ENCODE measurements at places on chromosomes 6 and 20. TPM values are rescaled to one million over a fixed set of nuclear protein-coding genes. Genes with fewer than 3 reads are reported as not detected.

GRCh38 chr6:152356662-152357061 lies 280.5 kb downstream of the SYNE1 start:
- H3K27ac ChIP-seq, result 0 out of 2 replicates have a peak overlapping the region, but pooled peaks have one; percentile 9
- H3K4me3 ChIP-seq, result no peak overlapping the region
- DNase-seq, result peak; percentile 59
- peaks cover 74% of the 10 kb centered on the region for H3K36me3 ChIP-seq
- H3K4me1 ChIP-seq, result peaks cover 7% of the 10 kb centered on the region

- H3K36me3 ChIP-seq, result no peaks in the 10 kb centered on the region
- no peak overlapping the region for H3K4me3 ChIP-seq
- no peak for DNase-seq
- H3K27ac ChIP-seq, result no peak overlapping the region
- no peaks in the 10 kb centered on the region for H3K27me3 ChIP-seq
Observed at GRCh38 chr6:84515067-84515466, 249.3 kb downstream of the TBX18 start.

DNA sequence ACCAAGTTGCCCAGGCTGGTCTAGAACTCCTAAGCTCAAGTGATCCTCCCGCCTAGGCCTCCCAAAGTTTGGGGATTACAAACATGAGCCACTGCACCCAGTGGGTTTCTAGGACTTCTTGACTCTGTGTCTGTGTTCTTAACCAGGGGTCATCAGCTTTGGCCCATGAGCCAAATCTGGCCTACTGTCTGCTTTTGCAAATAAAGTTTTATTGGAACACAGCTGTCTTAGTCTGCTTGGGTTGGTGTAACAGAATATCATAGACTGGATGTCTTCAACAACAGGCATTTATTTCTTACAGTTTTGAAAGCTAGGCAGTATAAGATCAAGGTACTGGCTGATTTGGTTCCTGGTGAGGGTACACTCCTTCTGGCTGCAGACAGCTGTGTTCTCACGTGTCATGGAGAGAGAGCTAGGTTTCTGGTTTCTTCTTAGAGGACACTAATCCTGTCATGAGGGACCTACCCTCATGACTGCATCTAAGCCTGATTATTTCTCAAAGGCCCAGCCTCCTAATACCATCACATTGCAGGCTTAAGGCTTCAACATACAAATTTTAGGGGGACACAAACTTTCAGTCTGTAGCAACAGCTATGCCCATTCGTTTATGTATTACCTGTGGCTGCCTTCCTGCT lies 23.3 kb downstream of the ARFGEF2 start:
- no peaks in the 10 kb centered on the region for H3K27me3 ChIP-seq
- no peak for DNase-seq
- no peak overlapping the region for H3K4me3 ChIP-seq
- H3K36me3 ChIP-seq, result peaks cover 13% of the 10 kb centered on the region

DNA sequence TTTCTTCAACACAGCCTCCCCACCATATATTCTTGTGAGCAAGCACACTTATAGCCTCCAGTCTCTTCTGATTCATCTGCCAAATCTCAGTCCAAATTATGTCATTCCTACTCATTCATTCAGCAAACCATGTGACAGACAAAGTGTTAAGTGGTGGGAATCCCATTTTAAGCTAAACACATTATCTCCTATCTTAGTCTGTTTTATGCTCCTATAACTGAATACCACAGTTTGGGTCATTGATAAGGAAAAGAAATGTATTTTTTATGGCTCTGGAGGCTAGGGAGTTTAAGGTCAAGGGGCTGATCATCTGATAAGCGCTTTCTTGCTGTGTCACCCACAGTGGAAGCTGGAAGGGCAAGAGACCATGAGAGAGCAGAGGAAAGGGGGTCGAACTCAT lies 23.9 kb upstream of the SMIM13 start:
- DNase-seq, result peak; percentile 31
- no peaks in the 10 kb centered on the region for H3K27me3 ChIP-seq
- no peak overlapping the region for H3K4me3 ChIP-seq
- H3K27ac ChIP-seq, result no peak overlapping the region
- H3K4me1 ChIP-seq, result no peaks in the 10 kb centered on the region
- no peaks in the 10 kb centered on the region for H3K36me3 ChIP-seq

GRCh38 chr20:61191096-61191495 lies 61.0 kb upstream of the CDH4 start:
- no peaks in the 10 kb centered on the region for H3K27me3 ChIP-seq
- peaks cover 11% of the 10 kb centered on the region for H3K4me1 ChIP-seq
- no peak overlapping the region for H3K27ac ChIP-seq

DNA sequence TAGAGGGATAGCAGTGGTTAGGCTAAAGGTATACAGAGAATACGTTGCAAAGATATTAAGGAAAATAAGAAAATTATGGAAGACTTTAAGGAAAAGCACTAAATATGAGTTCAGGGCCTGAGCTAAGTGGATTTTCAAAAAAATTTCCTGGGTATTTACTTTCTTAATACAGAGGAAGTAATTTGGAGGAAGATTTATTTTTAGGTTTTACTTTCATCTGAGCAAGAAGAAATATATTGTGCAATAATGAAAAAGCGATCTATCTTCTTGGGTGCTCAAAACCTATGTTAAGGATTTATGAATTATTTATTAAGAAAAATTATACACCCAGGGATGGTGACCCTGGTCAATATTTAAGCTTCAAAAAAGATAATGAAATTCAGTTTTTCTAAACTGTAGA lies 224.7 kb downstream of the PLCB1 start:
- no peak for DNase-seq
- no peak overlapping the region for H3K4me3 ChIP-seq
- H3K27ac ChIP-seq, result no peak overlapping the region
- peaks cover 13% of the 10 kb centered on the region for H3K4me1 ChIP-seq
- H3K36me3 ChIP-seq, result no peaks in the 10 kb centered on the region

DNA sequence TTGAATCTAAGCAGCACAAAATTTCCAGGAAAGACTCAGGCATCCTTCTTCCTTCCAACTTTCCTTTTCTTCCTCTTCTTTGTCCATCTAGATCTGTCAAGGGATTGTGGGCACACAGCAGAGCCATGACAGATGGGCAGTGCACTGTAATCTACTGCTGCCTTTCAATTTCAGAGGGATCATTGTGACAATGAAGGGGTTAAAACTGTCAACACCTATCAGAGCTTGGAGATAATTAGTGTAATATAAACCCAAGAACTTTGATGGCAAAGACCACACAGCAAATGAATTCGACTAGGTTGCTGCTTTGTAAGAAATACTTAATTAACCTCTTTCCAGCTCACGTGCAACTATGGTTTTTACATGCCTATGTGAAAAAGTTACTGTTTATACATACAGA lies 55.0 kb downstream of the SAMD5 start:
- H3K27me3 ChIP-seq, result no peaks in the 10 kb centered on the region
- H3K27ac ChIP-seq, result no peak overlapping the region
- H3K36me3 ChIP-seq, result no peaks in the 10 kb centered on the region
- H3K4me3 ChIP-seq, result no peak overlapping the region
- DNase-seq, result no peak
- H3K4me1 ChIP-seq, result no peaks in the 10 kb centered on the region

DNA sequence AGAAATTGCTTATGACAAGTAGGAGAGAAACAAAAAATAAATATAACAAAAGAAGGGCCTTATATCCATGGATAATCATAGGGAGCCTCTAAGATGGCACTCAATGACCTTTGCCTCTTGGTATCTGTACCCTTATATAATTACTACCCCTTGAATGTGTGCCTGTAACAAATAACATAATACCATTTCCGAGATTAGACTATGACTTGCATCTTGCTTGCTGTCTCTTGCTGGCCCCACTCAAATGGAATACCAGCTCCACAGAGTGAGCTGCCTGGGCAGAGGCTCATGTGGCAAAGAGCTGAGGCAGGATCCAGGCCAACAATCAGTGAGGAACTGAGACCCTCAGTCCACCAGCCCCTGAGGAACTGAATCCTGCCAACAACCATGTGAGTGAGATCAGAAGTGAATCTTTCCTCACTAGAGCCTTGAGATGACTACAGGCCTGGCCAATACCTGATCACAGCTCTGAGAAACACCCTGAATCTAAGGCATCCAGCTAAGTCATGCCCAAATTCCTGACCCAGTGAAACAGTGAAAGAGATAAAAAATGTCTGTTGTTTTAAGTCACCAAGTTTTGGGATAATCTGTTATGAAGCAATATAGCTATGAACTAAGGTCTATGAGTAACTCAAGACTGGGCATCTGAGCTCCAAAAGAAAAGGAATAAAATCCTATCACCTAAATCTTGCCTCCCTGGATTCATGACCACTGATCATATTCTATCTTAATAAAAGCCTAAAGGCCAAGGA lies 5.5 kb downstream of the KATNA1 start:
- peak overlapping the region; percentile 83 for H3K27ac ChIP-seq
- H3K4me3 ChIP-seq, result no peak overlapping the region
- H3K36me3 ChIP-seq, result no peaks in the 10 kb centered on the region
- no peaks in the 10 kb centered on the region for H3K27me3 ChIP-seq

GRCh38 chr6:63213325-63213724 lies 2.1 kb downstream of the FKBP1C start:
- DNase-seq, result no peak
- H3K27me3 ChIP-seq, result no peaks in the 10 kb centered on the region
- no peak overlapping the region for H3K27ac ChIP-seq
- H3K36me3 ChIP-seq, result no peaks in the 10 kb centered on the region
- no peak overlapping the region for H3K4me3 ChIP-seq

DNA sequence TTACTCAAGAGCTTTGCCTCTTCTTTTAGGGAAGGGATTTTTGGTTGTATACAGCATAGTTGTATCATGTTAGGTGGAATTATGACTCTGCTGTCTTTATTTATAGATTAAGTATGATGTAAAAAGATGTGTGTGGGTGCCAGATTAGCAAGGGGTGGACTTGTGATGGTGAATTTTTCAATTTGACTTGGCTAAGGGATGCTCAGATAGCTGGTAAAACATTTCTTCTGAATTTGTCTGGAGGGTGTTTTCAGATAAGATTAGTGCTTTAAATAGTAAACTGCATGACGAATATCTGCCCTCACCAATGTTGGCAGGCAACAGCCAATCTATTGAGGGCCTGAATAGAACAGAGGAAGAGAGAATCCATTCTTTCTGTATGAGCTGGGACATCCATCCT lies 173.3 kb upstream of the TNFAIP3 start:
- H3K27me3 ChIP-seq, result no peaks in the 10 kb centered on the region
- no peak overlapping the region for H3K4me3 ChIP-seq
- H3K4me1 ChIP-seq, result peaks cover 10% of the 10 kb centered on the region
- H3K27ac ChIP-seq, result no peak overlapping the region
- no peak for DNase-seq

GRCh38 chr6:49462599-49462926 lies 490 bp downstream of the MMUT start:
- H3K4me1 ChIP-seq, result peaks cover 19% of the 10 kb centered on the region
- peak overlapping the region; percentile 99 for H3K4me3 ChIP-seq
- no peaks in the 10 kb centered on the region for H3K27me3 ChIP-seq
- H3K36me3 ChIP-seq, result peaks cover 11% of the 10 kb centered on the region
- peak; percentile 28 for DNase-seq

GRCh38 chr6:6712449-6713403 lies 124.2 kb downstream of the LY86 start:
- no peaks in the 10 kb centered on the region for H3K27me3 ChIP-seq
- DNase-seq, result peak; percentile 95
- peak overlapping the region; percentile 52 for H3K4me3 ChIP-seq
- no peaks in the 10 kb centered on the region for H3K36me3 ChIP-seq
- H3K4me1 ChIP-seq, result peaks cover 22% of the 10 kb centered on the region
- H3K27ac ChIP-seq, result peak overlapping the region; percentile 93

DNA sequence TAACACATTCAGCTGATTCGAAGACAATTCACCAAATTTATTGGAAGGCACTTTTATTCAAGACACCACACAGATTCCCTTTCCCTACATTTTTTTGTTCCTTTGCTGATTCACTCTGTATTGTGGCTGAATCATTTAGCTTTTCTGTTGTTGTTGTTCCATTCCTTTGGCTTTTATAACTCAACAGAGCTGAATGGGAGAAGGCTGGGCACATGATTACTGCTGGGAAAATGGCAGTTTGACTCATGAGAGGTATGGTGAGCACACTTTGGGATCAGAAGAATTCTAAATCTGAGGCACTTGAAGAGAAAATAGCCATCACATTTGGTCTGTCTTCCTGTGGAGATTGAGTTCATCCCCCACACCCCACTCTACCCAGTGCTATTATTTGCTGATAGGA lies 15.7 kb upstream of the SAYSD1 start:
- no peak for DNase-seq
- H3K27me3 ChIP-seq, result no peaks in the 10 kb centered on the region
- H3K36me3 ChIP-seq, result no peaks in the 10 kb centered on the region
- H3K4me1 ChIP-seq, result no peaks in the 10 kb centered on the region
- no peak overlapping the region for H3K27ac ChIP-seq
- no peak overlapping the region for H3K4me3 ChIP-seq

DNA sequence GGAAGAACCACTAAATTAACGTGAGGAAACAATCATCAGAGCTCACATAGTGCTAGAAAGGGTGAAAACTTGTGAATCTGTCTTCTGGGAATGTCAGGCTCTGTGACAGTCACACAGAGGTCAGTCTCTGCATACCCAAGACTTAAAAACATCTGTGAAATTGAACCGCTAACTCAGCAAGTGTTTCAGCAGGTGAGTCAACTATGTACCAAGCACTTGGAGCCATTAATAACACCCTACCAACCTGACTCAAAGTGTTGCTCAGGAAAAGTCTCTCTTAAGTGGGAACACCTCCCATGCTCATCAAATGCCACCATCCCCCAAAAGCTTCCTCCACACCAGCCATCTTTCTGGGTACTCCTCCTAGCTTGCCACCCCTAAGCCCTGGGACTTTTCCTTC lies 92.3 kb upstream of the CARMIL1 start:
- peaks cover 12% of the 10 kb centered on the region for H3K4me1 ChIP-seq
- H3K27me3 ChIP-seq, result no peaks in the 10 kb centered on the region
- H3K27ac ChIP-seq, result no peak overlapping the region
- H3K36me3 ChIP-seq, result no peaks in the 10 kb centered on the region
- DNase-seq, result no peak

- no peak overlapping the region for H3K4me3 ChIP-seq
- no peak for DNase-seq
- H3K27ac ChIP-seq, result no peak overlapping the region
- no peaks in the 10 kb centered on the region for H3K36me3 ChIP-seq
- peaks cover 30% of the 10 kb centered on the region for H3K4me1 ChIP-seq
Observed at GRCh38 chr20:45775411-45775810, 16.3 kb downstream of the WFDC3 start.

Gene DACT2
- not detected for polyA plus RNA-seq

Gene DAAM2
- polyA plus RNA-seq, result 1.8 TPM

Gene SYTL3
- polyA plus RNA-seq, result 3.8 TPM

Gene RIPPLY2
- polyA plus RNA-seq, result not detected

Gene MCM8
- polyA plus RNA-seq, result 1.0 TPM
